Calu3 (cell line): ENCODE measurements at places on chromosomes 2 and 18. TPM values are rescaled to one million over a fixed set of nuclear protein-coding genes. Genes with fewer than 3 reads are reported as not detected.
A peak's percentile ranks its signal among the peaks of the same experiment; 100 is the strongest.

GRCh38 chr2:12116228-12116750 lies 369.9 kb downstream of the LPIN1 start:
- H3K27me3 ChIP-seq: peaks cover 16% of the 10 kb centered on the region
- H3K27ac ChIP-seq: no peak overlapping the region
- H3K4me1 ChIP-seq: no peaks in the 10 kb centered on the region

Gene EFR3B
- total RNA-seq: 0.10 and 0.17 TPM in 2 replicates

- no peaks in the 10 kb centered on the region for H3K36me3 ChIP-seq
- H3K4me3 ChIP-seq: no peak overlapping the region
- no peaks in the 10 kb centered on the region for H3K27me3 ChIP-seq
Observed at GRCh38 chr2:194610297-194610696, 1046.7 kb upstream of the SLC39A10 start.

DNA sequence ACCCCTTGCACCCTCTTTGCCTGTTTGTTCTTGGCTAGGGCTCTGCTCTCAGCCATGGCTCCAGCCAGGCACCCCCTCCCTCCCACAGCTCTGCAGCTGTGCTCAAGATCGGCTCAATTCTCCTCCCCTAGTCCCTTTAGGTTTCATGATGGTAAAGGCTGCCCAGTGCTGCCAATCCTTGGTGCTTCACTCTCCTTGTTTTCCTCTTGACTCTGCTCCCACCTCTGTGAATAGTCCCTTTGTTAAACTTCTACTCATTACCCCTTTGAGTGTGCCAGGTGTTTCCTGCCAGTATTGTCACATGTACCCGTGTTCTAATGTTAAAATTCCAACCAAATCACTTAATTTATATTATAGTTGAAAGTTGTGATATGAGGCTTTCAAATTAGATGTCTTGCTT lies 101.0 kb upstream of the CERS6 start:
- peaks cover 26% of the 10 kb centered on the region for H3K4me1 ChIP-seq
- no peaks in the 10 kb centered on the region for H3K36me3 ChIP-seq
- no peaks in the 10 kb centered on the region for H3K27me3 ChIP-seq
- peak; percentile 19 for DNase-seq
